H54 (cell line): ENCODE measurements at places on chromosomes 16 and 17.

- DNase-seq, result no peak
These were observed 1.5 kb upstream of the SPIRE2 start for GRCh38 chr16:89826531-89827382.

- no peak for DNase-seq
These were observed 101.2 kb downstream of the OR1D5 start for GRCh38 chr17:2962236-2962635.

DNA sequence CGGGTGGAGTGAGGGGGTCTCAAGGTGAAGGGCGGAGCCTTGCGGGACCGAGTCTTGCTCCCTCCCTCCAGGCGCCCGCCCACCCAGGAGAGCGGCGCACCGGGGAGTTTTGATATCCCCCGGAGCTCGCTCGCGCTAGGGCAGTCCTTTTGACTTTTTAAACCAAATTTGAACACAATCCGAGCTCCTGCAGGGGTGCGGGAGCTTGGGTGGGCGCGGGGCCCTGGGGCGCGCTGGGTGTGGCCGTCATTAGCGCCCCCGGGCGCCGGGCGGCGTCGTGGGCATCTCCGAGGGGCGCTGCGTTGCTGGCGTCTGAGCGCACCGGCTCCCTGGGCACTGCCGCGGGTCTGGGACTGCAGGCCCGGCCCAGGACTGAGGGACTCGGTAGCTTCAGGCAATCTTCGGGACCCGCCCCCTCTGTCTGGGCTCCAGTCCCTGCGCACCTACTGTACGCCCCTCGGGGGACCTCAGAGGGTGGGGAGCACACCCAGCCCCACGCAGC, 10.9 kb downstream of the MAF start:
- DNase-seq, result no peak

DNA sequence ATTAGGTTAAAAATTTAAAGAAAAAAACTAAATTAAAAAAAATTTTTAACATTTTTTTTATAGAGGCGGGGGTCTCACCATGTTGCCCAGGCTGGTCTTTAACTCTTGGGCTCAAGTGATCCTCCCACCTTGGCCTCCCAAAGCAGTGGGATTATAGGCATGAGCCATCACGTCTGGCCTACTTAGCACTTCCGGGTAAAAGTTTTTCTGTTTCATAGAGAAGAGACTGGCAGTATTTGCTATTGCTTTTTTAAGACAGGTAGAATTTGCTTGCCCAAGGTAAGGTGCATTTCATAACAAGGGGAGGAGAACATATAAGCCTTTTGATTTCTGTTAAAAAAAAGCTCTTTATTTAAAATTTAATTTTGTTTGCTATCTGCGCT, 12.0 kb upstream of the HAPSTR1 start:
- no peak for DNase-seq

GRCh38 chr16:67529582-67530012, 968 bp downstream of the RIPOR1 start:
- no peak for DNase-seq

DNA sequence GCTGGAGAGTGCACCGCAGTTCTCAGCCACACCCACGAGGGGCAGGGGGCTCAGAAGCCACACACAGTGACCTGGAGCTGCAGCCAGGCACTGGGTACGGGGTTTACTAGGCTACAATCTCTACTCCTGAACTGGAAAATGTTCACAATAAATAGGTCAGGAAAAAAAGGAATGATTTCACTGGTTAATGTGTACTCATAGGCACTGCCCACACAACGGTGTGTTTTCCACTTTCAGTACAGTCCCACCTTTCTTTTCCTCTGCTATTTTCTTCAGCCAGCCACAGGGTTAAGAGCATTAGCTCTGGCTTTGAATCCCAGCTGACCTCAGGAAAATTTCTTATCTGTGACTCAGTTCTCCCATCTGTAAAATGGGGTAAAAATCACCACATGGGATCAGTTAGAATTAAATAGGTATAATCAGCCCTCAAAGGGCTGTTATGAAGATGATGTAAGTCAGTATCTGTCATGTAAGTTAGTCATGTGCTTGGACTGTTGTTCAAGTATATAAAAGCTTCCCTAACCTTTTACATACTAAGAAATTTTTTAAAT, 35.7 kb downstream of the ZCCHC14 start:
- no peak for DNase-seq

- no peak for DNase-seq
These were observed 10.8 kb upstream of the CBLN1 start for GRCh38 chr16:49292413-49292812.

- no peak for DNase-seq
These were observed 88.6 kb downstream of the ABCC1 start for GRCh38 chr16:16037970-16038369.

GRCh38 chr16:20141956-20142355, 68.3 kb upstream of the GPR139 start:
- DNase-seq, result no peak

DNA sequence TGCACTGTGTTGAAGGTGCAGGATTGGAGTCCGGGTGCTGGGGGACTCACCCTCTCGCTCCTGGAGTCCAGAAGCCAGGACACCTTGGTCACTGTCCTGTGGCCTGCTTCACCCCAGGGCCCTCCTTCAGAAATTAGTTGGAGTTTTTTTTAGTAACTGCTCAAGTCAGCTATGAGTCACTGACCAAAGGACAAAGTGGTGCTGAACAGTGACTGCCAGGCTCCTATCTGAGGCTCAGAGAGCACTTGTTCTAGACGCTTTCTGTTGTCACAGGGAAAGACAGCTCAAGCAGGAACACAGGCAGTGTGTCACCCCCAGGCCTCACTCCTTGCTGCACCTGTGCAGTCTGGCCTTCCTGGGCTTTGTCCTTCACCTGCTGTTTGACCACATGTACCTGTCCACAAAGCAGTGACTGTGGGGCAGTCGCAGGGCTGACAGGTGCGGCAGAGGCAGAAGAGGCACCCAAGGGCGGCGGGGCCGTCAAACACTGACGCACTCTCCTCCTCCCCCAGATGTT, 4.1 kb upstream of the FAAP100 start:
- no peak for DNase-seq

DNA sequence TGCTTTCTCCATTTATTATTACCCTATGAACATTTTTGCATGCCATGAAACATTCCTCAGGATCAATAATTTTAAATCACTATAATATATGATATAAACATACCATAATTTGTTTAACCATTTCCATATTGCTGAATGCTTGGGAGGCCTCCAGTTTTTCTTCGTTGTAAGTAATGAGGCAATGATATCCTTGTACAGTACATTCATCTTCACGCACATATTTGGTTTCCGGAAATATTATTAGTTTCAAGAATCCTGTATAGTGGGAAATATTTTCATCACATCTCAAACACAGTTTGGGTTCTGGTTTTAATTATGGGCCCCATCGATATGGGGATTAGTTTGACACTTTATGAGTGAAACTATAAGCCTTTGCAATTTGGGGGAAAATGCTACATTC, 135.4 kb downstream of the HS3ST3B1 start:
- DNase-seq, result no peak

GRCh38 chr16:85029408-85029784, 1.8 kb downstream of the KIAA0513 start:
- DNase-seq, result peak; percentile 35

- DNase-seq, result no peak
These were observed 53.7 kb upstream of the LGALS9 start for GRCh38 chr17:27577121-27577761.

DNA sequence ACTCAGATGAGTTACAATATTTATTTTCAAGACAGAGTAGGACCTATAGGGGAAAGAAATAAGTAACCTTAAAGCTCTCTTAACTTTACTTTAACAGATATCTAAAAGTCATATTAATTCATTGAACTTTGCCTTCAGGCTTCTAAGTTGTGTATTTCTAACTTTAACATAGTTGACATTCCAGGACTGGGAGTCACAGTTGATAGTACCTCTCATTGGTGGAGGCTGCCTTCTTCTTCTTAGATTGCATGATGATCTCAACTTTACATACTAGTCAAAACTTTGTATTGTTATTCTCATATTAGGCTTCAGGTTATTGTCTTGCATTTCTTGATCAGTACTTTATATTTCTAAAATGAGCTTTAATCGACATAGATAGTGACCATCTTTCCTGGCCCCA, 350.1 kb upstream of the KIF2B start:
- DNase-seq, result peak; percentile 6

DNA sequence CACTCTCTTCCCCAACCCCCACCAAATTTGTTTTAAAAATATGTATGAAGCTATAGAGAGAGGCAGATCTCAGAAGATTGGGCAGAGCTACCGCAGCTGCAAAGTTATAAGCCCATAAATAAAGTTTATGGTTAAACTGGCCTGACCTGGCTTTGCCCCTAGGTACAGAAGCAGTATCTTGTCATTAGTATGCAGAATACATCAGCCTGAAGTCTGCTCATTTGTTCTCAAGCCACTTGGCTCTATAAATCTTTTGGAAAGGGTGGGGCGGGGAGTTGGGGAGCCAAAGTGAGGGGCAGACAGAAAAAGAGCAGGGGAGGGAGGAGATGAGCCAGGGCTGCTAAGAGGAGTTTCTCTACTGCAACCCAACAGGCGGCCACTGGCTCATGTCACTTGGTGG, 113.2 kb downstream of the SOX9 start:
- DNase-seq, result no peak

DNA sequence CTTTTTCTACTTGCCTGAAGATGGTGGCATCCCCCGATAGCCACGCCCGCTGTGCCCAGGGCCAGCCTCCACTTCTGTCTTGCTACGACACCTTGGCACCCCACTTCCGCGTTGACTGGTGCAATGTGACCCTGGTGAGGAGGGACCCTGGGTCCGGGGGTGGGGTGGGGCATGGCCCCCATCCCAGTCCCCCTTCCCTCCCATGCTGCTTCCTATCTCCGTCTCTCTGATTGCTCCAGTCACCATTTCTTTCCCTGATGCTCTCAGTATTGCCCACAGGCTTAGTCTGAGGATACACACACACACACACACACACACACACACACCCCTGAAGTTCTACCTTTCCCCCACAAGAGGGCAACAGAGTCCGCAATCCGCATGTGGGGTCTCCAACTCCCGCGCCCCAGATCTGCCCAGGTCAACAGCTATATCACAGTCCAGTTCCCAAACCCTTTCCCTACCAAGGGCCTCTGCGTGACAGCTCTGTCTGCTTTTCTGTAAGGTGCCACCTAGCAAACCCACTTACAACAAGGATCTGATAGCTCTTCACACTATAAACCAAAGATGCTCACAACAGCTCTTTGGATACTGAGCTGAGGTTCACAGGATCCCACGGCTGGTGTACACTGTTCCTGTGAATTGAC, 3.4 kb downstream of the SGCA start:
- peak; percentile 60 for DNase-seq

GRCh38 chr17:14622615-14623101, 321.8 kb downstream of the HS3ST3B1 start:
- no peak for DNase-seq

GRCh38 chr17:82933911-82934310, 94.1 kb upstream of the ZNF750 start:
- DNase-seq, result no peak

- DNase-seq, result no peak
These were observed 35.2 kb downstream of the SLFN11 start for GRCh38 chr17:35338230-35338629.

DNA sequence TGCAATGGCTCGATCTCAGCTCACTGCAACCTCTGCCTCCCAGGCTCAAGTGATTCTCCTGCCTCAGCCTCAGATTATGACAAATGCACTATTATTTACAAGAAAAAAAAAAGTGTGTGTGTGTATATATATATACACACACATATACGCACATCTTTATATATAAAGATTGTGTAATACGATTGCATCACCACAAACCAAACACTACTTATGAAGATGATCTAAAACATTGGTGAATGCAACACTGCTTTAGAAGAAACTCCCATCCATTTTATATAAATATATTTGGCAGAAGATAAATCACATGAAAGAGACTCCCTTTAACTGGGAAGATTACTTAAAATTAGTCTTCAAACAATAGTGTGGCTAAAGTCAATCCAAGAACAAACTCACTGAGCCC, 96.7 kb downstream of the SYCE1L start:
- no peak for DNase-seq

DNA sequence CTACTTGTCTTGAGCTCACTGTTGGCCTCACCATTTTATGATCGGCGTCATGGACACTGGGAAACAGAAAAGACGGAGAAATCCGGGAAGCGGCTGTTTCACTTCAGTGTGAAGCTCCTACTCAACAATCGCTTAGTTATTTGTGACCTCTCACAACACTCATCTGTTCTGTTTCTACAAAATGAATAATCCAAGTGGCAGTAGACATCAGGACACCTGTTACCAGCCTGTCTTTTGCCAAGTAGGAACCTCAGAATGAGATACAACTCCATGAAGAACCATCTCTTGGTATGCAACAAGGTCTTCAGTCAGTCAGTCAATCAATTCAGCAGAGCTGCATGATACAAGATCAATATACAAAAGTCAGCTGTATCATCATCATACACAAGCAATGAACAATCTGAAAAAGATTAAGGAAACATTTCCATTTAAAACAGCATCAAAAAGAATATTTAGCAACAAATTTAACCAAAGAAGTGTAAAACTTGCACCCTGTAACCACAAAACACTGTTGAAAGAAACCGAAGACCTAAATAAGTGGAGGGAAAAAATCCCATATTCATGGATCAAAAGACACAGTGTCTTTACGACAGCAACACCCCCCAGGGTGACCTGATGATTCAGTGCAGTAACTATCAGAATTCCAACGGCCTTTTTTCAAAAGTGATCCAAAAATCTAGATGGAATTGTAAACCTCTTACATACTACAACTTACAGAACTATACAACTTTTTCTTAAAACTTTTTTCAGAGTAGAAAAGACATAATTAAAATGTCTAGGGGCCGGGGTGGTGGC, 63.4 kb downstream of the ANKRD11 start:
- no peak for DNase-seq

DNA sequence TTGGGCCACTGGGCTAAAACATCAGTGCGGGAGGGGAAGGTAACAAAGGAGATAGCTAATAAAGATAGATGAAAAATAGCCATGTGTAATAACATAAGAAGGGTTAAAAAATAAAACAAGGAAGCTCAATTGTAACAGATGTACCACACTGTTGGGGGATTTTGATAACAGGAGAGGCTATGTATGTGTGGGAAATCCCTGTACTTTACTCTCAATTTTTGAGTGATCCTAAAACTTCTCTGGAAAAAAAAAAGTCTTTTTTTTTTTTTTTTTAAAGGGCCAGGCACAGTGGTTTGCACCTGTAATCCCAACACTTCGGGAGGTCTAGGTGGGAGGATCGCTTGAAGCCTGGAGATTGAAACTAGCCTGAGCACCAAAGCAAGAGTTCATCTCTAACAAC, 1.9 kb upstream of the MMD start:
- no peak for DNase-seq

DNA sequence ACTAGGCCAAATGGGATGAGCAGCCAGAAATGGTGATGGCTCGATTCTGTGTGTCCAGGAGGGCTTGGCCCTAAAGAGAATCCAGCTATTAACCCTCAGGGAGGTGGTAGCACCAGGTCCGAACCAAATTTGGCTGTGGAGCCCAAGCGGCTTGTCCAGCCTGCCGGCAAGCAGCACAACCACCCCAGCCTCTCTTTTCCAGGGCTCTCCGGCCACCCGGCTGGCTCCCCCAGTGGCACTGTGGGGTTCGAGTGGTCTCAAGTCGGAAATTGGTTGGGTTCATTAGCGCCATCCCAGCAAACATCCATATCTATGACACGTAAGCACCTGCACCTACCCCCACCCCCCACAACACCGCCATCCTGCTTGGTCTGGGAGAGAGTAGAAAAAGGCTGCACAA, 35.4 kb downstream of the PLCD3 start:
- DNase-seq, result no peak

- no peak for DNase-seq
These were observed 11.5 kb downstream of the GUCY2D start for GRCh38 chr17:8013731-8014557.
